ENCODE measurements at places on chromosomes 4 and X.

- no peak for DNase-seq
Observed at GRCh38 chr4:169315530-169316343, 45.0 kb upstream of the SH3RF1 start.

DNA sequence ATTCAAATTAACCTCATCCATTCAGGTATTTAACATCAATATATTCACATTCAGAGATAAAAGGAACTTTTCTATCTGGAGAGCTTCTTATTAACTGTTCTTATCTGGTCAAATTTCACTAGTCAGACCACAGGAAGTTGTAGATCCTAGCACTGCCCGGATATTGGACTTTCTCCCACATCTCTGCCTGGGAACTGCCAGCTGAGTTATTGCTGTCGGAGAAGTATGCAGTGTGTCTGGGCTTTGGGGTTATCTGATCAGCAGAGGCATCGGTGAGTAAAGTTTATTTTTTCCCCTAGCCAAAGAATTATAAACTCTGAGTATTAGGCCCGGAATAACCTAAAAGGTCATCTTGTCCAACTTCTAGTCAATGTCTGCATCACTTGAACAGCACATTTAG, 45.1 kb downstream of the OR13H1 start:
- no peak for DNase-seq

- no peak for DNase-seq
Observed at GRCh38 chr4:47646372-47646771, 161.3 kb downstream of the ATP10D start.

DNA sequence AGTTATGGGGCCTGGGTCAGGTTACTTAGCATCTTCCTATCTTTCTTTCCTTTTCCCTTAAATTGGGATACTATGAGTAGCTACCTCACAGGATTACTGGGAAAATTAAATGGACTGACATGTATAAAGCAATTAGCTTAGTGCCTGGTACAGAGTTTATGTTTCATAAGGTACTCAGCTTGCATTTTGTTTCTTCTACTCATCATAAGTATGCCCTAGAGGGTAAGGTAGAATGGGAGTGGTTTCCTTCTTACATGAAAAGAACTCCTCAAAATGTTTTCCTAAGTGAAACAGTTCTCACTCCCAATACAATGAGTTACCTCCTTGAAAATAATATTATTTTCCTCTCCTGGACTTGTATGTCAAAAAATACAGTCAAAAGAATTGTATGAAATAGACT, 75.7 kb downstream of the NPFFR2 start:
- DNase-seq: no peak

All from stimulated activated CD4-positive, alpha-beta T cell treated with anti-CD3 and anti-CD28 coated beads, Interleukin-1b, Interleukin-23, amount 100 ng/mL, for 1 hour (primary cell).